HFFc6 (cell line): ENCODE measurements at places on chromosomes 2 and 18.

DNA sequence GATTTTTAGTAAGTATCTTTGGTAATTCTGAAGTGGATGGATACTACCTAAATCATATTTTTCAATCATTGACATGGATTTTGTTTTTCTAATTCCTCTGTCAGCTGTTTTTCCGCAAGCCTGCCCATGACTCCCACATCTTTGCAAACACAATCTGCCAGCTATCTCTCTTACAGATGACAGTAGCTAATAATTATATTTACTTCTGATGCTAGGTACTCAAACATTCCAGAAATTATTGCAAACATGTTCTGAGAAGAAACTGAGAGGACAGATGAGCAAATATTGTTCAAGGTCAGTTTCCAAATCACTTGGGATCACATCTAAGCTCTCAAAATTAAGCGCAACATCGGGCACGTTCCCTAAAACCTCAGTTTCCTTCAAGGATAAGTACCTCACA is 270.0 kb upstream of the CDH19 start:
- no peak for DNase-seq

- no peak for DNase-seq
Measured at GRCh38 chr2:8631465-8632005, 50.3 kb upstream of the ID2 start.

DNA sequence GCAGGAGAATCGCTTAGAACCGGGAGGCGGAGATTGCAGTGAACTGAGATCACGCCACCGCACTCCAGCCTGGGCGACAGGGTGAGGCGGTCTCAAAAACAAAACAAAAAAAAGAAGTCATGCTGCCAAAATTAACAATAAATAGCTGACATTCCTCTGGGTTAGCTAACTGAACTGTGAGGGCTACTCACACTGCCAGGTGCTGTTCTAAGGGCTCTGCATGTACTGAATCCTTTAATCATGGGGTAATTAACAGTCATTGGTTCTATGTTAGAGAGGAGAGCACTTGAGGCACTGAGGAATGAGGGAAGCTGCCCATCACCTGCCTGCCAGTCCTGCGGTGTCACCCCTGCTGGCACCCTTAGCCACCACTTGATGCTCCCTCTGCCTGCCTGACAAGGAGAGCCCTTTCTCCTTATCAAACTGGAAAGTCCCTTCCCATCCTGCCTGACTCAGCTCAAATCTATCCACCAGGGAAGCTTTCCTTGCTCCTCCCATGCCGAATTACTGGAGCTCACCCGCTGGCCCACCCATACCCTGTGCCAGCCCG is 73.0 kb upstream of the RIOK3 start:
- DNase-seq = no peak

DNA sequence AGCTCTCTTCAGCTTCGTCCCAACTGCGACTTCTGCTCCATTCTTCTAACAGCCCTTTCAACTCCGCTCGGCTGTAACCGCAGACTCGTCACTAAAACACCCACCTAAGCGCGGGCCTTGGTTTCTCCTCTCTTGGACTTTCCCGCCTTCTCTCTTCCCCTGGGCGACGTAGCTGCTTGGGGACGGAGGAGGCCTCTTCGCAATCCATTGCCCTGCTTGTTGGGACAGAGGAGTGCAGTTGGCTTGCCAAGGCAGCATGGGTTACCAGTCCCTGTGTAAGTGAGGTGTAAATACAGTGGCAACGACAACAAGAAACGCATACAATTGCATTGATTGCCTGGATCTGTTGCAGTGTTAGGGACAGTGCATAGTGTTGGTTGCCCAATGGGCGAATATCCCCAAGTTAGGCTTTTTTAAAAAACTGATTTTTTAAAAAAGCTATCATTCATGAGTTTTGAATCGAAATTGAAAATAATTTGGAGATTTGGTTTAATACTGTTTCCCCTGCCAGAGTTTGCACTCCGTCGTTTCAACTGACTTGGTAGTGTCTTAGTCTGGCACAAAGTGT is 484 bp upstream of the DARS1 start:
- no peak for DNase-seq

DNA sequence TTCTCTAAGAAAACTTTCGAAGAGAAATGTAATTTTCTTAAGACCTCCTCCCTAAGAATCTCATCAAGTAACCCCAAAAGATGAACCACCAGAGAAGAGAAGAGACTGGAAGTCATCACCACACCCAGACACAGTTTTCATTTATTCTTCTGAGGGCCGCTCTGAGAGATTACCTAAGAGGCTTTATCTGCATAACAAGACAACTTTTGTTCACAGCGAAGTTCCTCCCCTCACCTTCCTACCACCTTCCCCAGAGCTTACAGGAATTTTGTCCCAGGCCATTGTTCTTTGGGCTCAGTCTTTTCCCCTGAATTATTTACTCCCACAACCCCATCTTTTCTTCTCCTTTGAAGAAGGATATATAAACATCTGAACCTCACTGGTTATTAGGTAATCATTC is 92.8 kb downstream of the AKAIN1 start:
- DNase-seq = no peak

GRCh38 chr2:219998107-219998506 is 370.7 kb downstream of the SLC4A3 start:
- peak; percentile 8 for DNase-seq

DNA sequence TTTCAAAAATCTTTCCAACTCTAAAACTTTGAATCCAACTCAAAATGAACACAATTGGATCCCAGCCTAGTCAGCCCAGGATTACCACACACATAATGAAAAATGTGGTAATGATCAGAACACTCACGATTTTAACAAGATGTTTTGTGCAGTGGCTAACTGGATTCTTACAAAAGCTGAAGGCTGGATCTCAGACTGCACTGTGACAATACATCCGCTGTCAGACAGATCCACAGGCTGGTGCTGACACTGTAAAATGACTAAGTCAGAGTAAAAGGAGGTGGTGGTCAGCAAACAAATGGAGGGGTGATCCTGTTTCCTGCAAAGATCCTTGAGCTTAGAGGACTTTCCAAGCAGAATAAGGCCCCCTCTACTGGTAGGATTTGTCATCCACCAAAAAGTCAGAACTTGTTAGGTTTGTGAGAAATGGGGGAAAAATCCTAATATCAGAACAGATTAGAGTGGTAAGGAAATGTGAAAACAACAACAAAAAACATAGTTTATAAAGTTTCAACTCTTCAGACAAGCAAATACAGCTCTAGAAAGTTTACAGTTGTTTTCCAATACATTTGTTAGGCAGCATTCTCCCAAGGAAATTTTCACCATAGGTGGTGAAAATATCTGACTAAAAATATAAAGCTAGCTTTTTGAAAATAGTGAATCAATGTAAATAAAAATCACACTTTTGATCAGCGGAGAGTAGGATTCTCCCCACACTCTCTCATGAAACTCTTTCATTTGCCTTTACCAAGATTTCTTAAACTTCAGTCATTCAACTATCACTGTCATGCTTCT is 211.9 kb downstream of the AGPS start:
- DNase-seq = peak; percentile 55

GRCh38 chr2:231930593-231931281 is 4.5 kb upstream of the NPPC start:
- no peak for DNase-seq

DNA sequence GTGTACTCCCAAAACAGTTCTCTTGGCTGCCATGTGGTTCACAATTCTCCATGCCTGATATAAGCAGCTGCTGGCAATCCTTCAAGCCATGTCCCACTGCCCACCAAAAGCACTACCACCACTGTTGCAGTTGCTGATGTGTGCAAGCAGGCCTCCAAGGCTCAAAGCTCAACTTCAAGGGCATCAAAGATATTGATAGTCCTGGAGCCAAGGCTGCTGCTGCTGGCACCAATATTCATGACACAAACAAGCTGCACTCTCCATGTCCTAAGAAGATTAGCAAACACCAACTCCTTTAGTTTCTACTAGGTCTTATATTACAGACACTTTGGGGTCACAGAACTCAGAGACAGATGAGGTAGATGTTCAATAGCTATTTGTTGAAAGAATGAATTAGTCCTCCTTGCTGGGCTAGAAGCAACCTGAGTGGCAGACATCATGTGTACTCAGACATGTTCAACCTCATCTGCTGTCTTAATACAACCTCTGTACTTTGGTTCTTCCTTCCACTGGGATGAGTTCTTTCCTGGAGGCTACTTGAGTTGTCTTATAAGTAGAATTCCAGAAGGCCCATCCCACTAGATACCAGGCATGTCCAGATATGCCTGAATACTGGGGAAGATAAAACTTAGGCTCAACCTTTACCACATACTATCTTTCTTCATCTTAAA is 104.5 kb upstream of the UGP2 start:
- no peak for DNase-seq
